ENCODE measurements at places on chromosomes 16 and 17.

DNA sequence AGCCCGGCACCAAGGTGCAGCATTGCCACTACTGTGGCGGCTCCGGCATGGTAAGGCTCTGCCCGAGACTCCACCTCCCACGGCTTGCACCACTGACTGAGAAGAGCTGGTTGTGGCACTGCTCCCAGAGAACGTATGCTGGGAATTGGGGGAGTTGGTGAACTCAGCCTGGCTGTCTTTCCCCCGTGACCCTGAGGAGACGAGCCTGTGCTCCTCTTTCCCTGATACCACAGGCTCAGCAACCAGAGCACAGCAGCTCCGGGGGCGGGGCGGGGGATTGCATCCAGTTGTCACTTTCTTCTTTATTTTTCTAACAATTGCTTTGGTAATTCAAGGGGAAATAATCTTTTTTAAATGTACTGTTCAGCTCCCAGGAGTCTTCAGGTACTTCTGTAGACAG, 16.7 kb downstream of the DNAJA3 start:
- no peak for DNase-seq

GRCh38 chr17:17419631-17420030, 57.2 kb upstream of the MED9 start:
- no peak for DNase-seq

DNA sequence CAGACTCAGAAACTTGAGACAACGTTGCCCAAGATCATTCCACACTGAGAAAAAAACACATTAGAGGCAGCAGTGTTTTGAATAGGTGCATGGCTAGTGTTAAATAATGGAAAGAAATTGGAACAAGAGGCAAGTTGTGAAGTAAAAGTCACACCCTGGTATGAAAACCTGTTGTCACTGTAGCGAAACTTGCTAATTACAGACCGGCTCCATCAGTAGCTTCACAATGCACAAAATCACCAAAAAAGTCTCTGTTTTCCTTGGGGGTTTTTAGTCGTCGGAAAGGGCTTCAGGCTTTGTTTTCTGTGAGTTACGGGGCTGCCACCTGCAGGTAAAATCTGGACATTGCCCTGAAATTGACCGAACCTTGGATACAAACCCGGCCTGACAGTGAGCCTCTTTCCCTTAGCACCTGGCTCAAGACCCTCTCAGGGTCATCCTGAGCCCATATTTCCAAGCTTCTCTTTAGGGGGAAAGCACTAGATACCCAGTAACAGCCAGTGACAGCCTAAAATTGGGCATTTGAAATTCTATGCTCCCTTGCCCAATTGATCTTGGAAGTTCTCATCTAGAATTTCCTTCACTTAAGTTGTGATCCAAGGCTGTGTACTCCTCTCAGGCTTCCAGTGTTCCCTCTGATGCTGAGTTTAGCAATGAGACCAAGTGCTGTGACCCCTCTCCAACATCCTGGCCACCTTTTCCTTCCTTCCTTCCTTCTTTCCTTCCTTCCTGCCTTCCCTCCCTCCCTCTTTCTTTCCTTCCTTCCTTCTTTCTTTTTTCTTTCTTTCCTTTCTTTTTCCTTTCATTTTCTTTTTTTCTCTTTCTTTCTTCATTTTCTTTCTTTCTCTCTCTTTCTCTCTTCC, 7.2 kb upstream of the GRB2 start:
- DNase-seq = peak; percentile 91

- DNase-seq = no peak
These were observed 1.7 kb upstream of the ITGAE start for GRCh38 chr17:3802461-3803307.

DNA sequence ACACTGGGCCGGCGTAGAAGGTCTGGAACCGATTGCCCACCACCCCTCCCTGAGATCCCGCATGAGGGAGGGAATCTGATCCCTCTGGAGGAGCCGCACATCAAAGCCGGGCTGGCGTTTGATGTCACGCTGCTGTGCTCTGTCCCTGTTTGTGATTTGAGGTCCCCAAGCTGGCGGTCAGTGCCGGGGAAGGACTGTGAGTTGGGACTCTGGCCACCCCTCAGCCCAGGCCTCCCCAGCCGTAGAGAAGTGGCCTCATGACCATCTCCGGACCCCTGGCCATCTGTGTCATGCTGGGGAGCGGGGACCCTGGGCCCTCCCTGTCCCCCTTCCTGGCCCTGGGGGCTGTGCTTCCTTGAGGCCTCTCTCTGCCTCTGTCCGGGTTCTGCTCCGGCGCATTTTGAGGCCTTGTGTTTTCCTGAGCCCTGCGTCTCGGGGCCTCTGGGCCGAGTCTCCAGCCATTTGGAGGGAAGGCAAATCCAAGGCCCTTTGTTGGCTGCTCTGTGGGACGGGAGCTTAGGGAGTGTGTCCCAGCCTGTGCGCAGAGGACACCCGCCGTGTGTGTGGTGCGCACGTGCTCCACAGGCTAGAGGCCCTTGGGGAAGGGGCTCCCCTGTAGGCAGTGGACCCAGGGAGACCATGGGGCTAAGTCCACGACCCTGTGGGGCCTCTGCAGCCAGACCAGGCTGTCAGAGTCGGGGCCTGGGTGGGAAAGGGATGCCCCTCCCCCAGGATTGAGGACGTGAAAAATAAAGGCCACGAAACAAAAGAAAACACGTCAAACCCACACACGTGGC, 15.1 kb downstream of the ASPSCR1 start:
- DNase-seq = peak; percentile 78

GRCh38 chr16:79297805-79298204, 302.7 kb downstream of the MAF start:
- DNase-seq = no peak

DNA sequence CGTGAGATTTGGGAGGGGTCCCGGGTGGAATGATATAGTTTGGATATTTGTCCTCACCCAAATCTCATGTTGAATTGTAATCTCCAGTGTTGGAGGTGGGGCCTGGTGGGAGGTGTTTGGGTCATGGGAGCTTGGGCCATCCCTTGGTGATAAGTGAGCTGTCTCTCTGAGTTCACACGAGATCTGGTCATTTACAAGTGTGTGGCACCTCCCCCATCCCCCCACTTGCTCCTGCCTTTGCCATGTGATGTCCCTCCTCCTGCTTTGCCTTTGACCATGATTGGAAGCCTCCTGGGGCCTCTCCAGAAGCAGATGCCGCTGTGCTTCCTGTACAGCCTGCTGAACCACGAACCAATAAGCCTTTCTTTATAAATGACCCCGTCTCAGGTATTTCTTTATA, 21.3 kb upstream of the BAIAP2 start:
- DNase-seq = no peak

DNA sequence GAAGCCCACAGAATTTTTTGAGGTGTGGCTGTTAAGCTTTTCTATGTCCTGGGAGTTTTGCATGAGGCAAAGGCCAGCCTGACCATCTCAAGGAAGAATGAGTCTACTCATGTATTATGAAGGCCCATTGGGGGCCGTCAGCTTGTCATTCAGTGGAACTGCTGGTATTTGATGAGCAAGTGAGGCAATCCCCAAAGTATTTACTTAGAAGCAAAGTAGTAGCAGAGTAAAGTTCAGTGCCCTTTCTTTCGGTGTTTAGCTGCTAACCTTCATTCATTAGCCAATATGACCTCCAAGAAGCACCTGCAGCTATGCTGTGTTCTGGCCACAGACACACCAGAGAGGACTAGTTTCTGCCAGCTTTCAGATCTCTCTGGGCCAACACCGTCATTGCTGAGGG, 80.2 kb downstream of the RPA1 start:
- no peak for DNase-seq

- DNase-seq = no peak
These were observed 6.9 kb downstream of the GNAO1 start for GRCh38 chr16:56198006-56198754.

GRCh38 chr17:50273654-50274040, 619 bp upstream of the TMEM92 start:
- no peak for DNase-seq

GRCh38 chr17:81086789-81087551, 52.0 kb downstream of the BAIAP2 start:
- DNase-seq = no peak

Data from eye (tissue), 1 donor.